ENCODE measurements at places on chromosomes 3 and 15.

DNA sequence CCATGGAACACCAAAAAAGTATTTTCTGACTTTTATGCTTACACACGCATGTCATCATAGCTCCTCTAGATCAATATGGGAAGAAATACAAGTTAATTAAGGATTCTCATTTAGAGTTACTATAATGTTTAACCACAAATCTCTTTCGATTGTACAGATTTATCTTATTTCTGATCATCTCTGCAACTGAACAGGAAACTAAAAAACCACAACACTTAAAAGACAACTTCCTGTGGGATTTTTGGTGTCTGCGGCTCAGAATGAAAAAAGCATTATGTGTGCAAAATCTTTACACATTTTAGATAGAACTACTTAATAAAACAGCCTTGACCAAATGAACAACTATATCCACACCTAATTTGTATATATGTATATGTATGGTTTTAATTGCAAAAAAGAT lies 3.0 kb upstream of the TJP1 start:
- peak; percentile 13 for DNase-seq

GRCh38 chr15:63573533-63573932 lies 23.7 kb upstream of the FBXL22 start:
- no peak for DNase-seq

DNA sequence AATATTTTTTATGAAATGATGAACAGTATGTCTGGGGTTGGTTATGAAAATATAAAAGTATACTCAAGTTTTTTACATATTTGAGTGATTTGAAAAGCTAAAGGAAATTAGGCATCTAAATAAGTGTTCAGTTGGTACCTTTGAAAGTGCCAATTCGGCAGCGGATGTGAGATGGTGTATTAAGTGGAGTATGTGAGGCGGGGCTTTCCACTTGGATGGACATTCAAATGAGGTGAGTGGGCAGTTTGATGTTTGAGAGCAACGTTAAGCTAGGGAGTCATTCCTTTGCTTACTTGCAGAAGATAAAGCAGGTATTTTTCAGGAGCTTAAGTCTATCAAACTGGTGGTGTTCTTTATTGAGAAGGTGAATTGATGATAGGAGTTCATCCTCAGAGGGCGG lies 189.0 kb upstream of the GOLIM4 start:
- DNase-seq = no peak

DNA sequence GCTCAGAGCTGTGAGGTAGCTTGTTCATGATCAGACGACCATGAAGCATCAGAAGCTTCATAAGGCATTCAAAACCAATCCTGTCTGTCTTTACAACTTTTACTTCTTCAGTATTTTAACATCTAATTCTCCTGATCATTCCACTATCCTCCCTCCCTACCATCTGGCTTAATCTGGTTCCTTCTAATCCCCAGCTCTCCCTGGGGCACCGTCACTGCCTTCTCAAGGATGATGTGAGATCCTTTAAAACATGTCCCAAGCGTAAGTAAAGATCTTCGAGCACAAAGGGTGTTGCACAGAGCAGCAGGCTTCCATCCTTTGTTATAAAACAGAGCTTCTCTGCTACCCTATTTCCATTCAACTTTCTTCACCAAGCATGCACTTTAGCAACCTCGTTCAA lies 362.7 kb upstream of the ARRDC4 start:
- DNase-seq = no peak

DNA sequence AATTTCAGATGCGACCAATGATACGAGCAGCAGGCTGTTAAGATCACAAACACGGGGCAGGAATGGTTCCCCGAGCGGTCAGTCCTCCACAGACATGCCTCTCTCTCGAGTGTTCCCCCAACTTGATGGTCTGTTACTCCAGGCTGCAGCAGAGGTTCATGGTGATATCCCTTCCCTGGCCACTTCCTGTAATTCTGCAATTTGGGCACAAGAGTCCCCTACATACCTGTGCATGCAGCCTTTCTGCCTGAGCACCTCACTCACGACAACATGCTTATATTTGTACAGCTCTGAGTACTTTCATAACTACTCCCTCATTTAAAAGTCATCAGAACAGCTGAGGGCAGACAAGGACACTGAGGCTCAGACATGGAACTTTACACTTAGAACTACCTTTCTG lies 408.1 kb upstream of the NR2F2 start:
- DNase-seq = no peak

- DNase-seq = no peak
Observed at GRCh38 chr3:172659246-172660002, 51.4 kb downstream of the NCEH1 start.
